Left hindlimb (tissue), 1 donor: ENCODE measurements at places on chromosomes 1 and 21.

- DNase-seq, result peak; percentile 78
These were observed 41.2 kb downstream of the ARHGEF11 start for GRCh38 chr1:157004327-157004726.

GRCh38 chr1:37661401-37661800 lies 26.7 kb upstream of the RSPO1 start:
- DNase-seq, result no peak

DNA sequence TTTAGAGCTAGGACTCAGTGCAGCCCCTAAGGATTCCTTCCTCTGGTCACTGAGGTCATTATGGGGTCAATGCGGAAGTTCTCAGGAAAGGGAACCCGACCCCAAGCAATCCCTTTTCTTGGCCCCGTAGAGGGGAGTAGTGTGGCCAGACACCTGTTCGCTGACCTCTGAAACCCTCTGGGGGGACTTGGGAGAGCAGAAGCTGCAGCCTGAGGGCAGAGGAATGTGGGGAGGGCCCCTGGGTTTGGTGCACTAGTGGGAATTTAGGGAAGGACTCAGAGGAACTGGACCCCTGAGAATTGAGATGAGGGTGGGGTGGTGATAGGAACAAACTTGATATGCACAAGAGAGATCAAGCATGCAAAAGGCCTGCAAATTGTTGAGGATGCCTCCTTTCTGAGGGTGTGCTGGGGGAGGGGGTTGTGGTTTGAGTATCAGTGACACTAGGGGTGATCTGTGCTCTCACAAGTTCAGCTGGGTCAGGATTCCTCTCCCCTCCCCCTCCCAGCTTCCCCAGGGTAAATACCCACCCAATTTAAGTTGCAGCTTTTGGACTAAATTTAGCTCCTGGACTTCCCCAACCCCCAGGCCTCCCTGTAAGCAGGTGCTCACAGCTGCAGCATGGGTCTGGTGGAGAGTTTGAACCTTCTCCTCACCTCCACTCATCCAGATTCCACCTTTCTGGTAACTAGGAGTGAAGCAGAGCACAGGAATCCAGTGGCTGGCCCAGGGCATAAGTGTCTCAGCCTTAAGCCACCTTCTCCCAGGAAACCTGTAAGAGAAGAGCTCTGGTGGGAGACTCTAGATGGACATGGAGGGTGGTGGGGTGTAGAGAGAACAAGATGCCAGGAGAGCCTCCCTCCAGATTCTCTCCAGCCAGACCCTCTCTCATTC lies 13.5 kb downstream of the ADAMTSL4 start:
- no peak for DNase-seq

DNA sequence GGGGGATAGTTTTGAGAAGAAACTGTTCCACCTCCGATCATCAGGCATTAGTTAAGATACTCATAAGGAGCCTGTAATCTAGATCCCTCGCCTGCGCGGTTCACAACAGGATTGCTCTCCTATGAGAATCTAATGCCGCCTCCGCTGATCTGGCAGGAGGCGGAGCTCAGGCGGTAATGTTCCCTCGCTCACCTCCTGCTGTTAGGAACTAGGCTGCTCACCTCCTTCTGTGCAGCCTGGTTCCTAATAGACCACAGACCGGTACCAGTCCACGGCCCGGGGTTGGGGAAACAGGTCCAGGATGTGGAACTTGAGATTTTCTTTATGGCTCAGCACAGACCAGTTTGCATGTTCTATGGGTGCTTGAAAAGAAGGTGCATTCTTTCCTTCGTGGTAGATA lies 27.2 kb upstream of the FAM3B start:
- DNase-seq, result no peak

DNA sequence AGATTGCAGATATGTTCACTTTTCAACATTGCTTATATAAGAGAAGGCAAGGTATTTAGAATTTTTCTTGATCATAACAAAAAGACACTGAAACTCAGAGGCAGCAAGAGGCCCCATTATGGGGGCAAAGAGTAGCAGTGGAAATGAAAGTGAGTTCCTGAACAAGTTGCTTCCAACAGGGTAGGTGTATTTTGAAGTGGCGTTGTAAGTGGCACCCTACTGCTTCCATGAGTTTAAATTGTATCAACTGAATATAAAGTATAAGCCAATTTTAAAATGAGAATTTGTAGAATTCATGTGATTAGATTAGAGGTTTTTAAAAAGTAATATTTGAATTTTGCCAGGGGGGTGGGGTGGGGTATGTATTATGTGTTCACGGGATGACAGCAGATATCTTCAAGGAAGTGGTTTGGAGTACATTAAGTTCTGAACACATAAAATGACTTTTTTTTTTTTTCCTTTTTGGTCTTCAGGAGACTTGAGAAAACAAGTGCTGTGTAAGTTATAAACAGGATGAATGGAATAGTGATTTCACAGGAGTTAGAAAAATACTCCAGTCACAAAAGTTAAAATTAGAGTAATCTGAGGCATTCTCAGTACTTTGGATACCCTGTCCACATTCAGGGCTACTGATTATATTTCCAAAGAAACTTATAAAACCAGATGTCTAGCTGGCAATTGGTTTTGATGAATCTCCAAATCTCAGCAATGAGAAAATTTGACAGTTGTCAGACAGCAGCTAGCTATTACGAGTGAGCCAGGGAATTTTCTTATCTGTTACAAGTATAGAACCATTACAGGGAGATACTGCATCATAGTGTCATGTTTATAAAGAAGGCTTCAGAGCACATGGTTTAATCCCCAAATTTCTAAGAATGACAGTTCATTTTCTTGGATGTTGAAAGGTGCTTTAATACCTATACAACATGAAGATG lies 182.0 kb downstream of the ST6GALNAC3 start:
- no peak for DNase-seq

GRCh38 chr1:175641633-175642032 lies 101.8 kb downstream of the TNR start:
- DNase-seq, result no peak

- no peak for DNase-seq
These were observed 233.6 kb upstream of the FMN2 start for GRCh38 chr1:239858057-239858456.

- no peak for DNase-seq
These were observed 69.4 kb upstream of the USP25 start for GRCh38 chr21:15660423-15660804.

DNA sequence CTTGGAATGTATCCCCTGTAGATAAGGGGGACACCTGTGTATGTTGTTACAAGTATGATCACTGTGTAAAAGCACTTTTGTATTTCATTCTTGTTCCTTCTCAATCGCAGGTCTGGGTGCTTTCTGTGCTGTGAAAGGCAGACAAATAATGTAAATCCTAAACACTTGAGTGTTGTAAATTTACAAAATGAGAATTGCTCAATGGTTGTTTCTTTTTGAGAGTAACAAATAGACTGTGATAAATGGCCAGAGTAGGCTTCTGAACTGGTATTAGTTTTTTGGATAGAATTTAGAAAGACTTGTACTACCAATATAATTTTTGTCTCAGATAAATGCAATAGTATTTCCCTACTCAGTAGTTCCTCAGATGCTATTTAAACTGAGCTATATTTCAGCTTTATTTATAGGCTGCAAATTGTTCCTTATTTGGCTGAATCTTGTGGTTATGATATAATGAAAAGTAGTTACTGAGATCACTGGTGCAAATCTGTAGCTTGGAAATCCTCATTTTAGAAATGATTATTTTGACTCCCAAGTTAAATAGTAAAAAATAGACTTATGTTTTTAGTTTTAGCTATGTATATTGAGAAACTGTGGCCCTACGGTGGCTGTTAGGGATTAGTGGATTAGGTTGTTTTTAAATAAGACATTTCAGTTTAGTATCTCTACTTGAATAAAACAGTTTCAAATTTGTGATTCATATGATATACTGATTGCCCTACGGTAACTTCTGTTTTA lies 9.2 kb downstream of the BACH1 start:
- DNase-seq, result no peak

DNA sequence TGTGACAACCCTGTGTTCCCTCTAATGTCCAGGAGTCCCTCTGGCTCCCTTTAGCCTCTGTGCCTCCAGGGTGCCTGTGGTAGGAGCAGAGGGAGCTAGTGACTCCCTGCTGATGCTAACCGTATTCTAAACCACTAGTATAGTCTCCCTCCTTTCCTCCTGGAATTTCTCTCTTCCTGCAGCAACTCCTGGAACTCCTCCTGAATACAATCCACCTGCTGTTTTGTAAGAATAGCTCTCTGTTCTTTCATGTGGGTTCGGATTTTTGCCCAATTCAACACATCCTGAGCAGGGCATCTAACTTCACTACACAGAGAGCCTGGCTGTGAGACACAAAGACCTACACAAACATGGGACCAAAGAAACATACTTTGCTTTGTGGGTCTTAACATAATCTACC lies 107.9 kb downstream of the RUNX1 start:
- no peak for DNase-seq

DNA sequence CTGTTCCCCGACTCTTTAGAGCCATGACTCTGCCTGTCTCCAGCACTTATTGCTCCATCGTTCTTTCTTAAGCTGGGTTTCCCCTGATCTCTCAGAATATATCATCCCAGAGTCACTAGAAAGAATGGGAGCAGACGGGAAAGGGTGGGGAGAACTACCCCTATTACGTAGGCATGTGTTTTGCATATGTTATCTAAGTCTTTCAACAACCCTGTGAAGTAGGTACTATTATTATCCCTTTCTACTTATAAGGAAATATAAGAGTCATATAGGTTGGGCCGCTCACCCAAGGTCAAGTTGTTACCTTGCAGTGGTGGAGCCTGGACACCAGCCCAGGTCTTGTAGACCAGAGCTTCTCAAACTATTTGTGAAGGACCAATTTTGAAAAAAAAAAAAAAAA lies 38.7 kb downstream of the ELF3 start:
- DNase-seq, result no peak

GRCh38 chr1:77556045-77556444 lies 126.4 kb downstream of the ZZZ3 start:
- no peak for DNase-seq

GRCh38 chr21:27772816-27773215 lies 805.9 kb upstream of the ADAMTS5 start:
- DNase-seq, result no peak

GRCh38 chr1:232620356-232620969 lies 9.5 kb downstream of the SIPA1L2 start:
- peak; percentile 41 for DNase-seq

DNA sequence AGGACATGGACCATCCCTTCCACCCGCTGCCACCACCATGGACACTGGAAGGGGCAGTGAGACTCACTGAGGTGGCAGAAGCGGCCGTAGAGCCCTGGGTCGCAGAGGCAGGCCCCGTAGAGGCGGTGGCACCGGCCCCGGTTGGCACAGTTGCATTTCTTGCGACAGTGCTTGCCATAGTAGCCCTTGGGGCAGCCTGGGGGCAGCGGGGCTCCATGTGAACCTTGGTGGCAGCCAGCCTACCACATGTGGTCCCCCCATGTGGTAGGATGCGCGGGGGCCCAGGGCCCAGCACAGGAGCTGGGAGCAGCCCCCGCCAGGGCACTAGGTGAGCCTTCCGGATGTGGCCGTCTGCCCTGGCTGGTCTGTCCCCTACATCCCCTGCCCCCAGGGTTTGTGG lies 51.6 kb downstream of the ARHGEF16 start:
- DNase-seq, result no peak

- DNase-seq, result no peak
These were observed 112.1 kb downstream of the HLCS start for GRCh38 chr21:36854391-36854790.
